ENCODE measurements at places on chromosomes 3 and 15. TPM values are rescaled to one million over a fixed set of nuclear protein-coding genes. Genes with fewer than 3 reads are reported as not detected.

DNA sequence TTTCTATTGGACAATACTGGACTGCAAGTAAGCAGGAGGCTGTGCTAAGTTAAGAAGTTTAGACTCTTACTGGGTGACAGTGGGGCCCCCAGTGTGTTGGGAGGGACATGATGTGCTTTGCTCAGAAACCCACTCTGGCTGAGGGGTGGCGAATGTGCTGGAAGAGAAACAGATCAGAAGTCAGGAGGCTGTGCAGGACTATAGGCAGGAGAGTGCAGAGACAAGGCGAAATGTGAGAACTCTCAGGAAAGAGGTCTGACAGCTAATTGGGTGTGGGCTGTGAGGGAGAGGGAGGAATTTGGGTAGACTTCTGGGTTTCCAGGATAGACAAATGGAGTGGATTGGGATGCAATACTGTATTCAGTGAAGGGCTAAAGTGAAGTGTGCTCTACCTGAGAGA, 12.0 kb downstream of the SLC24A1 start:
- DNase-seq: no peak

GRCh38 chr3:77319711-77320110, 279.8 kb downstream of the ROBO2 start:
- DNase-seq: no peak

GRCh38 chr3:43451670-43452254, 165.4 kb downstream of the SNRK start:
- DNase-seq: no peak

GRCh38 chr15:72967397-72967796, 84.9 kb upstream of the NEO1 start:
- DNase-seq: no peak

ASB14 gene
- total RNA-seq: not detected

CCDC54 gene
- total RNA-seq: not detected

DNA sequence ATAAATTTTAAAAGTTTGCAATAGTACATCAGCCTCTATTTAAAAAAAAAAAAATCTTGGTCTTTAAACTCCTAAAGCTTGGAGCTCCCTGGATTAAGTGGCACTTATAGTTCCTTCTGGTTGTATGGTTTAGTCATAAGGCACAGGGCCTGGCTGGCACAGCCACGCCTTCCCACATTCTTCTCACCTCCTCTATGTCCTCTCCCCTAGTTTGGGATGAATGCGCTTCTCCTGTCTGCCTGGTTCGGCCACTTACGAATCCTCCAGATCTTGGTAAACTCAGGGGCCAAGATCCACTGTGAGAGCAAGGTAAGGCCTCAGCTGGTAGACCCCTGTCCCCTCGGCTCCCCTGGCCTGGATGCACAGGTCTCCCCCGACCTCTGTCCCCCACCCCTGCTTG, 10.0 kb downstream of the ANKDD1A start:
- DNase-seq: no peak

DNA sequence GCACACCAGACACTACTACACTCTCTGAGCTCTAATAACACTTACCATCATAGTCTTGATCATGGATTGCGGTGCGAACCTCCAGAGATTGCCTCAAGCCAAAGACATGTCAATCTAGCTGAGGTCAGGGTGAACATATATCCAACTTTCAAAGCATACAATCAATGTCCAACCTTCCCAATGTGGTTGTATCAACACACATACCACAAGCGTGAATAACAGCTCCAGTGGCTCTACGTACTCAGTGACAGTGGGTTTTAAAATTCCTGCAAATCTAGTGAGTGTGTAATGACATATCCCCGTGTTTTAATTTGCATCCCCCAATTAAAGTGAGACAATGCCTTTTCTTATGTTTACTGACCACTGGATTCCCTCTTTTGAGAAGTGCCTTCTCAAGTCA, 29.6 kb downstream of the SFMBT1 start:
- DNase-seq: peak; percentile 7

DNA sequence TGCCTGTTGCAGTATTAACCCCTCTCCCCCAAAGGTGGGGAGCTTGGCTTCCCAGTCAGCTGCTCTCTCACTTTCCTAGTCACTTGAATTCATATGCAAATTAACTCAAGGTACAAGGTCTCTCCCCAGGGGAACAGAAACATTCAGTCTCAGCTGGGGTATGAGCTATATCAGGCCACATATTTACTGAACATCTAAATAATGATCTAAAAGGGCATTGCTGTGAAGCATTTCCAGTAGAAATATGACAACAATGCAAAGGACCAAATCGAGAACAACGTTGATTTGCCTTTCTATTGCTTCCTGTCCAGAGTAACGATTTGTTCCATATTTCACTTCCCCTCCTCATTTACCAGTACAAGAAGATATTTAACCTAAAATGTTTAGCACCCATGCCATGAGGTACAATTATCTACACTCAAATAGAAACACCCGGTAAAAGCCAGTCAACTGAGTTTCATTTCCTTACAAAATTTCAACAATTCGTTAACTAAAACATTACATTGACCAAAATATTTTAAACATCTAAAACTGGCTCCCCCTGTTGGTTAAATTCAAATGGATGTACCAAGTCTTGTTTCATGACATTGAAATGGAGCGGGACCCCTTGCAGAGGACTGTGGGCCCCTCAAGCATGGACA, 36.5 kb upstream of the KLHL6 start:
- DNase-seq: no peak

GABRA5 gene
- total RNA-seq: 5.9 TPM

ZDHHC23 gene
- 6.0 TPM for total RNA-seq

DNA sequence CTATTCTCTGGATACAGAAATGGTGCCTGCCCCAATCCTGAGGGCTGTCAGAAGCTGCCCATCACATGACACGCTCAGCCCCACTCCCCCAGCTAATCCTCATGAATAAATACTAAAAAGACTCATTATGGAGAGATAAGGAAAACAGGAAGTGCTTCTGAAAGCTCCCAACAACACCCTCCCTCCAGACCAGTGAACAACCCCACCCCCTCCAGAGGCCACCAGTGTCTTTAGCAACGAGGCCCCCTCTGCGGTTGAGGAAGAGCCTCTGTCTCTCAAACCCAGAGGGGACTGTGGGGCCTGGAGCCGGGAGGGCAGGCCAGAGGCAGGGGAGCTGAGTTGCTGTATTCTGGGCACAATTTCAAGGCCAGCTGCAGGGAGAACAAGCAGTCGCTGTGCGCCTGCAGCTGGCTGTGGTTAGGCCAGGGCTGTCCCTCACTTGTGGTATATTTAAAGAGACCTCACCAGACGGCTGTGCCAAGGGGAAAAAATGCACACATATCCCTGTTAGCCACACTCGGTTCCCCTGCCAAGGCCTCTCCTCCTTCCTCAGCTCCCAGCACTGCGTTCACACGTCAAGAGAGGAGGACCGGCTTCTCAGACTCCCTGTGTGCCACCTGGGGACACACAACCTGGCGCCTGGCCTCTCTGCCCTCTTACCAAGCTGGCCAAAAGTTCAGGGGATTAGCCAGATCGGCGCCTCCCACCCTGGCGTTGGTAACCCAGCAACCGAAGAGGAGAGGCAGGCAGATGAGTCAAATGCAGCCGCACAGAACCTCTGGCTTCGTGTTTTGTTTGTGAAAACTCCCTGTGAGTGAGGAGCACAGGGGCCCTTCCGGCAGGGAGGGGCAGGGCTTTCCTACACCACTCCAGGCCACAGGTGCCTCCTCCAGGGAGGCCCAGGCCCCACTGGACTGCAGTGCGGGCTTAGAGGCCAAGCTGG, 101.2 kb upstream of the ETV5 start:
- peak; percentile 86 for DNase-seq

DNA sequence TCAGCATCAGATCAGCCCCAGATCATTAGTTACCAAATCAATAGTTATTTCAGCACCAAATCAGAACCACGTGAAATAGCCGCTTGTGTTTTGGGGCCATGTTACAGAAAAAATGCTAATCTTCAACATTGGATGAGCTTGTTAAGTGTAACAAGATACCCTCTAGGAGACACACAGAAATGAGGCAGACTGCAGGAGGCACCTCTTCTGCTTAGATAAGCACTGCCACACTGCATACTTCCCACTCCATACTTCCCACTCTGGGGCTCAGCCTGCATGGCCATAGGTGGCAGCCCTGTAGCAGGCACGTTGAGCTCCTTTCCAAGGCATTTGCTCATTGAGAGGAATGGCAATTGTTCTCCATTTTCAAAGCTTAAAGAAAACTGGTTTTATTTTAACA, 73.3 kb downstream of the CHCHD6 start:
- peak; percentile 29 for DNase-seq

- peak; percentile 72 for DNase-seq
These were observed 22.1 kb upstream of the TRA2B start for GRCh38 chr3:185959609-185960521.

DNA sequence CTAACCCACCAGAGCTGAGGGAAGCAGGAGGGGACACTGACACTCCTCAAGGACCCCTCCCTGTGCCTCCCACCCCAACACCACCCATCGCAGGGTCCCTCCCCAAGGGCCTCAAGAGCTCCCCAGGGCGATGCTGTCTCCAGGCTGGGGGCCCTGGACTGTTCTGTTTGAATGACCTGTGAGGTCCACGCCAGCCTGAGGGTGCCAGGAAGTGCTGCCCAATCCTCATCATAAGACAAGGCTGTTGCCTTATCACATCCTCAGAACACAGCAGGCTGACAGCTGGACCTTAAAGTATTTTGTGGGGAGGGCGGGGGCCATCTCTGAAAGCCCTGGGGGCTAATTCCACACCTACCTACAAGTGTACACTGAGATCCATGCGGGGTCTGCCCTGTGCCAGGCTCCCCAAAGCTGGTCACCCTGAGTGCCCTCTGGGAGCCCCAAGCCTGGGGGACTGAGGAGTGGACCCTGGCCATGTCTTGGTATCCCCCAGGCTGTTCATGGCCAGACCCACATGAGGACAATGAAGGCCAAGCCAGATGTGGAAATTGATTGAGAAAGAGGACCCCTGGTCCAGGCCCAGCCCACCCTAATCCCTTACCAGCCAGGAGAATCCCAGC, 23.8 kb upstream of the GOLGA6C start:
- DNase-seq: no peak

ARPP19 gene
- total RNA-seq: 409 TPM

GRCh38 chr3:128170866-128171516, 17.7 kb downstream of the EEFSEC start:
- DNase-seq: peak; percentile 64

CHL1 gene
- total RNA-seq: not detected

NR1I2 gene
- total RNA-seq: 1.3 TPM
